ENCODE measurements at places on chromosomes 12 and 14.

DNA sequence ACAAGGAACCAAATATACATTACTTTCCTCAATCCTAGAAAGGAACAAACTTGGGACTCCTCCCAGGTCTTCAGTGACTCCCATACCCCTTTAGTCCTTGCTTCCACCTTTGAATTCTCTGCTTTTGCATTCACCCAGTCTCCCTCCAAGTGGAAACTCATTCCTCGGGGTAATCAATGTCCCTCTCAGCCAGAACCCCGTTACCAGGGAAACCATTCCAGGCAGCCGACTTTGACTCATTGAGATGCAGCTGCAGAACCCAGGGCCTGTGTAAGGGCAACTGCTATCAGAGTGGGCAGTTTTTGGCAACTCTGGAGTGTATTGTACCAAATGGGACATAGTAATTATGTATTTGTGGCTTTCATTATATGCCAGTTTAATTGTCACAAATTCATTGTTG lies 186.2 kb downstream of the NRXN3 start:
- DNase-seq, result no peak

DNA sequence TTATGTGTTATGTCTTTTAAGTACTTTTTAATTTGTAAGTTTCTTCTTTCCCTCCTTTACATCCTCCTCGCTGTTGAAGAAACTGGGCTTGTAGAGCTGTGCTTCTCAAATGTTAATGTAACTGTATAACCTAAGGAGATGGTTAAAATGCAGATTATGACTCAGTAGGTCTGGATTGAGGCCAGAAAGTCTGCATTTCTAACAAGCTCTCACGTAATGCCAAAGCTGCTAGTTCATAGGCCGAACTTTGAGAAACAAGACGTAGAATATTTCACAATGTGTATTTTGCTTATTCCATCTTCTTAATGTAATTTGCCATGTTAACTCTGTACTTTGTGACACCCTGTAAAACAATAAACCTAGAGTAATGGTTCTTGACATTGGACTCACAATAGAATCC lies 193.3 kb upstream of the SYT1 start:
- DNase-seq, result no peak

DNA sequence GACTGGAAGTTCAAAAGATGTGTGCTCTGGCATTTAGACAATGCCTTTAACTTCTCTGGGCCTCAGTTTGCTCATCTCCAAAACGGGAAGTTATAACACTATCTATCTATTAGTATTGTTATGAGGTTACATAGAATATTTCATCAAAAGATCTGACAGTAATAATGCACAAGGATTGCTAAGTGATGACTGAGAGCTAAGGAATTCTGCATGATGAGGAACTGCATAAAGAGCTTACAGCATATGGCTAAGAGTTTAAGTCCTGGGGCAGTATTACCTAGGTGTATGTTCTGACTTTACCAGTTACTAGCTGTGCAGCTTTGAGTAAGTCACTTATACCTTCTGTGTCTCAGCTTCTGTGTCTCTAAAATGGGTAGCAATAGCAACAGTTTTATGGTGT lies 160.1 kb upstream of the TMPO start:
- DNase-seq, result no peak

DNA sequence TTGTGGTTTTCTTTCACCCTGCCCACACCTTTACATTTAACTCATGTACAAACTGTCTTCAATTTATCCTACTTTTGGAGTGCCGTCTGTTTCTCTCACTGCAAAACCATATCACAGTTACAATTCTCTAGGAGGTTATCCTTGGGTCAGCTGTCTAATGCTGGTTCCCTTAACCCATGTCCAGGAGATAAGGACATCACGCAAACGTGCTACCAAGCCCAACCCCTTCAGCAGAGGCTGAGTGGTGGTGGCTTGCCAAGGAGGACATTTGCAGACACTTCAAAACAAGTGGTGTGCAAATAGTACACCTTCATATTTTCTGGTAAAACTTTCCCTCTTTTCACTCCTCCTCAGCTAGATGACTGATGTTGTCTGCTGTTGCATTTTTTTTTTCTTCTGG lies 167.9 kb downstream of the PAX9 start:
- DNase-seq, result no peak

DNA sequence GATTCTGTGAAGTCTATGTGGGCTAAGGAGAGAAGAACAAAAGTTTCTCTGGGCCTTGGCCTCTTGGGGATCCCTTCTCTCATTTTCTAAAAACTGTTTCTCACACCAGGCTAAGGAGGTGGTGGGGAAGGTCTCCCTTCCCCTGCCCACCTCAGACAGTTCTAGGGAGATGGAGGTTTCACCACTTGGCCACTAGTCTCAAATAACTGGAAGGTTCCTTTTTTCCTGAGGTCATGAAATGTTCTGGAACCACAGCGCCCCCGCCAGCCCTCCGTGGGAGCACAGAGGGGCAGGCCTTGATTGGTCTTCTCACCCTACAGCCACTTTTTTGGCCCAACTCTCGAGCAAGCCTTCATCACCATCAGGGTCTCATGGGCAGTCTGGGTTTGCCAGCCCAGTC lies 12.6 kb downstream of the C12orf43 start:
- no peak for DNase-seq

DNA sequence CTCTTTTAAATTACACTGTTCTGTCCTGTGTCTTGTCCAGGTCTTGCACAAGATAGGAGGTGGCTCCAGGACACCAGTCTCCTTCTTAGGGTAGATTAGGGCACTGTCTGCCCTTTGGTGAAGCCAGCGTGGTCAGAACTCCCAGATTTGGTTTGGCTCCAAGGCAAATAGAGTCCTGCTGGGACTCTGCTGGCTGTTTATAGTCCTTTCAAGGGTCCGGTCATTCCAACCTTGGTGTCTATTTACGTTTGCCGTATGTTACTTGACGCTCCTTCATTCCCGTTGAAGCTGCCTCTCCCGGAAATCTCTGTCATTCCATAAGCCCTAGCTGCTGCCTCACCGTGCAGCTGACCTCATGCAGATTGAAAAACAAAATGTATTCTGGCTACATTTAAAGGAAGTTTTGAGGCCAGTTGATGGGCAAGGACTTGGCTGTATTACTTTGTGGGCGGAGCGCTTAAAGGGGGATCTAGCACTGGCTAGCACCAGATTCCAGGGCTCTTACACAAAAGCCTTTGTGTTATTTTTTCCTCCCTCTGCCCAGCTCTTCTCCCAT lies 180.6 kb downstream of the AKAP6 start:
- no peak for DNase-seq

DNA sequence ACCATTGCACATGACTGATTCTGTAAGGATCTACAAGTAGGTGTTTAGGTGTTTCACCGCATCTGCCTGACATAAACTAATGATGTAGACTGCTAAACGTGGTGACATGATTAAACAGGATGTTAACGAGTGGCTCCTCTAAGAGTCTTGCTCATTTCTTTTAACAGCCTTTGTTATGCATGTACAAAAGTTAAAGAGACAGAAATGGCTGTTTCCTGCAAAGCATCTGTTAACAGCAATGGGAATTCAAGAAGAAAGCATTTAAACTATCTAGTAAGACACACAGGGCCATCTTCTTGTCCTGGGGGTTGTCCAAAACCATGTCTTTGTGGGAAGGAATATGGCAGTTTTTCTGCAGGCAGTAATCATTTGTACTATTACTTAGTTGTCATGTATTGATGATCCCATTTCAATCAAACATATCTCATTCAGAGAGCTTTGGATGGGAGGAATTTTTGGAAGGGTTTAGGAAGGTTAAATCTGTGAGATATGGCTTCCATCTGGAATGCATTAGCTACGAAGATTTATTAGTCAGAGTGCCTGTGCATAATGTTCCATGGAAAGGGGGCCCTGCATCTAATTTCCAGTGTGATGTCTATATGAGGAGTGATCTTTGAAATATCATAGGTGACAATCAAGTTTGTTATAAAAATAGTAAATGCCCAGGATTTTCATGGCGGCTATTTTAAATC lies 495.1 kb downstream of the EGLN3 start:
- no peak for DNase-seq

- no peak for DNase-seq
Measured at GRCh38 chr14:94597788-94598187, 14.4 kb upstream of the SERPINA3 start.

GRCh38 chr12:102513739-102514138 lies 33.4 kb upstream of the IGF1 start:
- DNase-seq, result no peak

Data from activated CD4-positive, CD25-positive, alpha-beta regulatory T cell (primary cell).